LHCN-M2 (cell line): ENCODE measurements at places on chromosomes 3 and 15. TPM values are rescaled to one million over a fixed set of nuclear protein-coding genes. Genes with fewer than 3 reads are reported as not detected.

The WNT5A gene
- total RNA-seq: 173 and 180 TPM in 2 replicates

The ZNF619 gene
- 3.5 and 4.2 TPM in 2 replicates for total RNA-seq

The WDR49 gene
- total RNA-seq: not detected in 2 replicates

The TF gene
- not detected in 2 replicates for total RNA-seq

The SLC2A2 gene
- not detected in 2 replicates for total RNA-seq

The SCN11A gene
- total RNA-seq: not detected in 2 replicates

The UCN2 gene
- total RNA-seq: 1.7 and 1.8 TPM in 2 replicates

The SMAD6 gene
- 2.4 and 3.3 TPM in 2 replicates for total RNA-seq

The GPR62 gene
- not detected in 2 replicates for total RNA-seq

The ZNF710 gene
- 8.8 and 13.1 TPM in 2 replicates for total RNA-seq

The STARD9 gene
- 3.9 and 4.8 TPM in 2 replicates for total RNA-seq

The FANCD2 gene
- 26.3 and 32.9 TPM in 2 replicates for total RNA-seq

The ABHD2 gene
- total RNA-seq: 68.7 and 95.9 TPM in 2 replicates

The CMTM7 gene
- 11.3 and 12.4 TPM in 2 replicates for total RNA-seq

The PLSCR5 gene
- total RNA-seq: not detected in 2 replicates

The SV2B gene
- not detected in 2 replicates for total RNA-seq

The CACNA2D2 gene
- not detected in 2 replicates for total RNA-seq

The GALNT15 gene
- total RNA-seq: 2.1 and 3.1 TPM in 2 replicates

The LDHAL6B gene
- total RNA-seq: not detected in 2 replicates

The DLL4 gene
- 0.13 and 0.17 TPM in 2 replicates for total RNA-seq

The GOLGA8J gene
- total RNA-seq: not detected in 2 replicates

The CADPS gene
- total RNA-seq: 0.11 TPM in 1 of 2 replicates, not detected in the other

The POPDC2 gene
- total RNA-seq: 1.1 TPM in 1 of 2 replicates, not detected in the other

The KNG1 gene
- total RNA-seq: not detected in 2 replicates

The RTP4 gene
- total RNA-seq: not detected in 2 replicates

The RTP1 gene
- not detected in 2 replicates for total RNA-seq

The MINAR1 gene
- total RNA-seq: 0.26 and 0.52 TPM in 2 replicates

The TTC21A gene
- total RNA-seq: 1.3 and 1.5 TPM in 2 replicates

The ZNF620 gene
- total RNA-seq: 0.23 and 0.64 TPM in 2 replicates

The POC1A gene
- total RNA-seq: 18.9 and 19.1 TPM in 2 replicates

The SLC24A5 gene
- total RNA-seq: not detected in 2 replicates

The TM4SF1 gene
- total RNA-seq: 405 and 503 TPM in 2 replicates

The CHRD gene
- 0.11 and 1.7 TPM in 2 replicates for total RNA-seq

The CIDEC gene
- total RNA-seq: not detected in 2 replicates

The SKIC8 gene
- 61.4 and 71.0 TPM in 2 replicates for total RNA-seq

The ATP13A5 gene
- total RNA-seq: not detected in 2 replicates

The MESP2 gene
- 0.06 and 0.45 TPM in 2 replicates for total RNA-seq

The LTF gene
- total RNA-seq: 0.06 TPM in 1 of 2 replicates, not detected in the other

The DPPA2 gene
- total RNA-seq: not detected in 2 replicates

The CPEB1 gene
- 6.0 and 6.3 TPM in 2 replicates for total RNA-seq

The HRG gene
- 0.06 TPM in 1 of 2 replicates, not detected in the other for total RNA-seq

The ANKUB1 gene
- total RNA-seq: 0.06 TPM in 1 of 2 replicates, not detected in the other

The SCG5 gene
- total RNA-seq: 1.2 and 2.8 TPM in 2 replicates

The ACTRT3 gene
- 6.1 and 6.5 TPM in 2 replicates for total RNA-seq

The OR5K4 gene
- total RNA-seq: not detected in 2 replicates

The LMAN1L gene
- 0.06 TPM in 1 of 2 replicates, not detected in the other for total RNA-seq

The MPI gene
- total RNA-seq: 110 and 122 TPM in 2 replicates

The IGF2BP2 gene
- total RNA-seq: 58.9 and 104 TPM in 2 replicates

The KIF7 gene
- 11.1 and 14.1 TPM in 2 replicates for total RNA-seq

The TNK2 gene
- 8.6 and 10.7 TPM in 2 replicates for total RNA-seq

The BCHE gene
- total RNA-seq: 0.19 and 0.29 TPM in 2 replicates

The FAM3D gene
- total RNA-seq: not detected in 2 replicates
